ENCODE measurements at places on chromosomes 16 and 17.

- peak; percentile 13 for DNase-seq
These were observed 3.3 kb upstream of the COG1 start for GRCh38 chr17:73189417-73190099.

DNA sequence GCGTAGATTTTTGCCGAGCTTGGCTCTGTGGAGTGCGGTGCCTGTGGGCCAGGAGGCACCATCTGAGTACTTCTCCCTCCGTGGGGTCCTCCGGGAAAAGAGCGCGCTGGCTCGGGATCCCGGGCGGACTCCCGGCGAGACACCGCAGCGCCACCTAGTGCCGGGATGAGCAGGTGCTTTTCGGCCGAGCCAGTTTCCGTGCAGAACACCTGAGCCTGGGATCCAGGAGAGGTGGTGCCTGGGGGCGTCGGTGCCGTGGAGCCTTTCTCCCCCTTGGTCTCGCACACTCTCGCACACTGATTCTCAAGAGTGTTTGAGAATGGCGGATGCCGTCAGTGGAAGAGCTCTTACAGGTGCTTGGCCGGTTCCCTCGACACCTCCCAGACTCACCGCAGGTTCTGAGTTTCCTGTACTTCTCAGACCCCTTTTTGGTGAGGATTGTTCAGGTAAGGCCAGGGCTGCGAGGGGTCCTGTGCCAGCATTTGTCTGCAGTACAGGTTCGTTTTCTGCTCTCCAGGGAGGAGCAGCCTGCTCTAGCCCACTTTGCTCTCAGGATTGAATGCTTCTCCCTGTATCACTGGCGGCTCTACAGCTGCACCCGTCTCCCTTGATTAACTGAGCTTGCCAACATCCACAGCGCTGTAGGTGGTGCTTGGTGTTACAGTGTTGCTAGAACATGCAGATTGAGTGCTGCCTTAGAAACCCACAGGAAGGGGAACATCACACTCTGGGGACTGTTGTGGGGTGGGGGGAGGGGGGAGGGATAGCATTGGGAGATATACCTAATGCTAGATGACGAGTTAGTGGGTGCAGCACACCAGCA, 23.3 kb downstream of the TBCD start:
- no peak for DNase-seq

- DNase-seq: peak; percentile 85
These were observed 2.0 kb upstream of the YPEL2 start for GRCh38 chr17:59329176-59330052.

- no peak for DNase-seq
These were observed 23.2 kb upstream of the FAM20A start for GRCh38 chr17:68624381-68624780.

- no peak for DNase-seq
These were observed 7.3 kb downstream of the ACACA start for GRCh38 chr17:37399265-37399803.

GRCh38 chr16:75271441-75272096, 20.1 kb upstream of the BCAR1 start:
- DNase-seq: no peak

DNA sequence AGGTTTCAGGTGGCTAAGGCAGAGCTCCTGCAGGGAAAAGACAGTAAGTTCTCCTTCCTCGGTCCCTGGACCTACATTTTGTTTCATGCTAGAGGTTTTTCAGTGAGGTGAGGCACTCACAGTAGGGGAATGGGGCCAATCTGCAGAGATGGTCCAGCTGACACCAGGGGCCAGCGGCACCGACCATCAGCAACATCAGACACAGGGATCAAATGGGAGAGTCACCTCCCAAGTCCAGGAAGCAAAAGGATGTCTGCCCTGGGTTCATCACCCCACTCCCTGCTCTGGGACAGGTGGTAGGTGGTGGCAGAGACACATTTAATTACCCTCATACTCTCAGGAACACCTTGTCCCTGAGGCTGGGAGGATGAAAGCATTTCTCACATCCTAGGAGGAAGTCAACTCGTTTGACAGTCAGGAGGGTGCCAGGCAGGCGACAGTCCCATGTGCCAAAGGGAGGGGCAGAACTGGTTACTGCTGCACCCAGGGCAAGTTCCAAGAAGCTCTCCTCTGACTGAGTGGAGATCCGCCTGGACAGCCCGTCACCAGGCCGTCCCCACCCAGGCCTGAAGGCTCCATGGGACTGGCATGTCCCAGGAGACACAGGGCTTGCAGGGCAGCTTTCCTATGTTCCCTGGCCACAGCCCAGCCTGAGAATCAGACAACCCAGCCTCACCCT, 19.2 kb downstream of the ATP6V0D1 start:
- no peak for DNase-seq

DNA sequence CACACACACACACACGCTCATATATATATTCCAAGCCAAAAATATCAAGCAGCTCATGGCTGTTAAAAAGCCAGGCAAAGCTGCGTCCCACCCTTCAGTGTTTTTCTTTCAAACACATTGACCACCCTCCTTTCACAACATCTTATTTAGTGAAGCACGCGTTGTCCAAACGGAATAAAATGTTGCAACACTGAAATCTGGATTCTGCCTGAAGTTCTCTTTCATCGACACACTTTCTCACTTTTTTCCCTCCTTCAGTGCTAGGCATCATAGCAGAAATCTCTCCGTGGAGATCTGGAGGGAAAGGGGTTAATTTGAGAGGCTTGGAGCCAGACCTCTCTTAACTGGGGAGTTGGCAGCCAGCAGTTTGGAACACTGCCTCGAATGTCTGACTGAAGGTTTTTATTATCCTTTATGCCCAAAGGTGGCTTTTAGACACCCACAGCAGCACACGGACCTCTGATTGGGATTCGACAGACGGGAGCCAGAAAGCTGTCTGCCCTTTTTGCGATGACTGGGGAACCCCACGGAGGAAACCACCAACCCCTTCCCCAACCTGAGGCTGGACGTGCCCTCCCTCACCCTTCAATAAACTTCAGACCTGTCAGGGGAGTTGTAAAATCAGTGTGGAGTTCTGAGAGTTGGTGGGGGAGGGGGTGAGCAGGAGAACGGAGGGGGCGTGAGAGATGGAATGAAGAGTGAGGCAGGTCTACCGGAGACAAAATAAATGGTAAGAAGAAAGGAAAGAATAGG, 833.6 kb upstream of the SOX9 start:
- DNase-seq: no peak

GRCh38 chr17:36877771-36878170, 59.5 kb upstream of the LHX1 start:
- no peak for DNase-seq

Measured in NAMALWA (cell line).